Mesothelial cell of epicardium (in vitro differentiated cells): ENCODE measurements at places on chromosomes 6 and 20. TPM values are rescaled to one million over a fixed set of nuclear protein-coding genes. Genes with fewer than 3 reads are reported as not detected.
A peak's percentile ranks its signal among the peaks of the same experiment; 100 is the strongest.

DNA sequence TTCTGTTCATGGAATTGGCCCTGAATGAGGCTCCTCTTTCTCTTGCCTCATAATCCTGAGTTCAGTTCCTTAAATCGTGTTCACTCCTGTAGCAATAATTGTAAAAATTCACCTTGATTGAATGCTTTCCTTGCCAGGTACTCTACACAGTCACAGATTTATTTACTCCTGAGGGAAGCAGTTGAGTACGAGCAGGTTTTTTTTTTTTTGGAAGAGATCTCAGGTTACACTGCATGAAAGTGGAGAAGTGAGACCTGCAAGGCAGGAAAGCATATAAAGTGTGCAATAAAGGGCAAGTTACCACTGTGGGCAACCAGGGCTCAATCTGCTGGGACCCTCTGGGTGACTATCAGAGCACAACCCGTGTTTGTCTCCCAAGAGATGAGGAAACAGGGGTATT is 93.0 kb upstream of the DOK5 start:
- DNase-seq, result no peak

The MYO6 gene
- total RNA-seq, result 69.1 to 70.0 TPM (median 69.5 TPM) in 3 replicates

The STXBP5 gene
- 19.0 to 22.0 TPM (median 19.9 TPM) in 3 replicates for total RNA-seq

DNA sequence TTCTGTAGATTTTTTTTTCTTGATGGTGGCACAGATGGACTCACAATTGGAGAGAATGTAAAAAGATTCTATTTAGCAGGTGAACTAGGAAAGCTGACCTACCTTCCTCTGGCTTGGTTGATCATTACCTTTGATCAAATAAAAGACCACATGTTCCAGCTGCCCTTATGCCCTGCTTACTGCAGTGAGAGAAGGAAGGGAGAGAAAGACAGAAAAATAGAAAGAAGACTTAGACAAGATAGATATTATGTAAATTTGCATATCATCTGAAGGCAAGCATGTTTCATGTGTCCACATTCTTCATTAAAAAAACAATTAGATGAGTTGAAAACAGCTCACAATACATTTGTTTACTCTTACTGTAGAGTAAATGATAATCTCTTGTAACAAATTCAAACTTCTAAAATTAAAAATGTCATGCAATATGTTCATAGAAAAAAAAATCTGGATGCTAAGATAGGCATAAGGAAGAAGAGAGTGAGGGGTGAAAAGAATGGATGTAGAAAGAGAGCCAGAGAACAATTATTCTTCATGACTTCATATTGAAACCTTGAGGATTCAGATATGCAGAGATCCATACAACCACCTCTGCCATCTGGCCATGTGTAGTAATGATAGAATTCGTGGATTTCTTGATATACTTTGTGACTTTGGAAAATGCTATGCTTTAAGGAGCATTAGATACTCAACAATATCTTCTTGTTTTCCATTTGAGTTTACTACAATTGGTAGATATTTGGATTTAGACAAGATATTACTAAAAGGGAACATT is 71.7 kb downstream of the RFX6 start:
- no peak for DNase-seq

The HSPA1L gene
- 1.7 to 2.2 TPM (median 2.1 TPM) in 3 replicates for total RNA-seq

GRCh38 chr6:96841345-96841744 is 4.1 kb upstream of the GPR63 start:
- no peak for DNase-seq

GRCh38 chr20:31870726-31871617 is 538 bp downstream of the TTLL9 start:
- no peak for DNase-seq

- no peak for DNase-seq
Observed at GRCh38 chr20:51003753-51004152, 19.2 kb downstream of the KCNG1 start.

- DNase-seq, result no peak
Observed at GRCh38 chr6:39196673-39197091, 32.6 kb downstream of the KCNK5 start.

The MMP24 gene
- 0.99 to 1.3 TPM (median 1.1 TPM) in 3 replicates for total RNA-seq

- DNase-seq, result no peak
Observed at GRCh38 chr20:62353289-62354030, 13.7 kb downstream of the LAMA5 start.

- DNase-seq, result no peak
Observed at GRCh38 chr6:109521080-109521479, 38.1 kb upstream of the ZBTB24 start.

DNA sequence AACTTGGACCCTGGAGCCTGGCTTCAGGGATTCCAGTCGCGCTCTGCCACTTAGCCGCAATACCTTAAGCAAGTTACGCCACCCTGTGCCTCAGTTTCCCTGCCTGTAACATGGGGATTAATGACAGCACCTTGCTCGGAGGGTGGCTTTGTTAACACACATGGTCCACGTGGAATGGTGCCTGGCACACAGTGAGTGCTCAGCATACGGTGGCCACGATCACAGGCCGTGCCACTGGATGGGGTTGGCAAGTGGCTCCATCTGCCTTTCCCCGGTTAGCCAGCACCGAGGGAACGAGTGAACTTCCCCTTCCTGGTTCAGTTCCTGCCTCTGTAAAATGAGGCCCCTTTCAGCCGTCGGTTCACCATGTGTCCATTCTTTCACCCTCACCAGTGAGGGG is 17.2 kb downstream of the C6orf132 start:
- DNase-seq, result no peak

- DNase-seq, result no peak
Observed at GRCh38 chr6:158798311-158798710, 20.9 kb downstream of the EZR start.

DNA sequence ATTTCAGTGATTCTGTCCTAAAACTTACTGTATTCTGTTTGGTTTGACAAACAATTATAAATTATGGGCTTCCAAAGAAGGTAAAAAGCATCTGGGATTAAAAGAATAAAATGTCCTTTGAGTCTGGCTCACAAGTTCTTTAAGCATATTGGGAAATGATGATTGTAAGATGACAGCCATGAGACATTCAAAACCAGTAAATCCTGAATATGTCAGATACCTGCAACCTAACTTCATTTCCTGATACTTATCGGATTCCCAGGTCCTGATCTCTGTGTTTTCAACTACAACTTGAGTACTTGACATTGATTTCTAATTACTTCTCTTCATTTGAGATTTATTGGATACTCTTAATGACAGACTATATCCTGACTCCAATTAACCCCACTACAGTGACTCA is 446.6 kb downstream of the GRIK2 start:
- no peak for DNase-seq

DNA sequence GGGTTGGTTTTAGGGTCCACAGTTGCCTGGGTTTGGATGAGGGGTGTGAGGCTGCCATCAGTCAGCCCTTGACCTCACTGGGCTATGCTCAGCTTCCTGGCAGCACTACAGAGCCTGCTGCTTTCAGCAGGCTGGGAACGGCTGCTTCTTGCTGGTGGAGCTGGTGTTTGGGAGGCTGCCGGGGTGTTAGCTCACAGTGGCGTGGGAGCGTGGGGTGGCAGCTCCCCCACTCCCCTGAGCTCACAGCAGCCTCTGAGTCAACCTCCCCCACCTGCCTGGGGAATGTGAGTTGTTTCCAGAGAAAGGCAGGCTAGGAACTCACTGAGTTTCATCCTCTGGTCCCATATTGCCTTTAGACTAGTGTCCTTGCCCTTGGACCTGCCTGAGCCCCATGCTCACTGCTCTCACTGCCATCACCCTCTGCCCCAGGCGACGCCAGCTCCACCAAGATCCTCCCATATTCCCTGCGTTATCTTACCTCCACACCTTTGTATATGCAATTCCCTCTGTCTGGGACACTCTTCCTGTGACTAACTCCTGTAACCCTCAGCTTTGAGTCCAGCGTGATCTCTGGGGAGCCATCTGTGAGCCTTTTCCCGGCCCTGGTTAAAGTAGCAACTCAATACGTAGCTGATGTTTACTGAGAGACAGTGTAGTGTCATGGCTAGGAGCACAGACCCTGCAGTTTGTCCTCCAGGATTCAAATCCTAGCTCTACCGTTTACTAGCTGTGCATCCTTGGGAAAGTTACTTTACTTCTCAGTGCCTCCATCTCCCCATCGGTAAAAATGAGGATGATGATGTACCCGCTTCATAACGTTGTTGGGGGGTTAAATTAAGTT is 34.8 kb downstream of the PPP1R16B start:
- no peak for DNase-seq

The COL20A1 gene
- 0.16 to 0.25 TPM in 2 of 3 replicates, not detected in the other for total RNA-seq

The RSPH4A gene
- total RNA-seq, result 0.78 to 1.2 TPM (median 0.89 TPM) in 3 replicates

The TCP11 gene
- 0.20 to 0.24 TPM (median 0.20 TPM) in 3 replicates for total RNA-seq

The SLC16A10 gene
- total RNA-seq, result 15.0 to 18.0 TPM (median 15.1 TPM) in 3 replicates

The VWA7 gene
- total RNA-seq, result 1.5 to 1.8 TPM (median 1.6 TPM) in 3 replicates

The GPX5 gene
- total RNA-seq, result not detected in 3 replicates

The DSN1 gene
- total RNA-seq, result 12.2 to 15.1 TPM (median 13.7 TPM) in 3 replicates

The FUCA2 gene
- 48.2 to 53.6 TPM (median 52.3 TPM) in 3 replicates for total RNA-seq

The CENPW gene
- 22.9 to 23.8 TPM (median 23.3 TPM) in 3 replicates for total RNA-seq

- no peak for DNase-seq
Observed at GRCh38 chr20:58731192-58731591, 38.6 kb downstream of the NPEPL1 start.

GRCh38 chr20:63095718-63096654 is 89.2 kb upstream of the BHLHE23 start:
- peak; percentile 5 for DNase-seq

GRCh38 chr6:2194643-2195042 is 50.8 kb downstream of the GMDS start:
- DNase-seq, result no peak

GRCh38 chr6:32970413-32971241 is 2.2 kb downstream of the BRD2 start:
- DNase-seq, result peak; percentile 76

The PAX1 gene
- not detected in 3 replicates for total RNA-seq

- no peak for DNase-seq
Observed at GRCh38 chr20:63025534-63026331, 19.0 kb upstream of the BHLHE23 start.

The DSP gene
- 163 to 172 TPM (median 171 TPM) in 3 replicates for total RNA-seq

DNA sequence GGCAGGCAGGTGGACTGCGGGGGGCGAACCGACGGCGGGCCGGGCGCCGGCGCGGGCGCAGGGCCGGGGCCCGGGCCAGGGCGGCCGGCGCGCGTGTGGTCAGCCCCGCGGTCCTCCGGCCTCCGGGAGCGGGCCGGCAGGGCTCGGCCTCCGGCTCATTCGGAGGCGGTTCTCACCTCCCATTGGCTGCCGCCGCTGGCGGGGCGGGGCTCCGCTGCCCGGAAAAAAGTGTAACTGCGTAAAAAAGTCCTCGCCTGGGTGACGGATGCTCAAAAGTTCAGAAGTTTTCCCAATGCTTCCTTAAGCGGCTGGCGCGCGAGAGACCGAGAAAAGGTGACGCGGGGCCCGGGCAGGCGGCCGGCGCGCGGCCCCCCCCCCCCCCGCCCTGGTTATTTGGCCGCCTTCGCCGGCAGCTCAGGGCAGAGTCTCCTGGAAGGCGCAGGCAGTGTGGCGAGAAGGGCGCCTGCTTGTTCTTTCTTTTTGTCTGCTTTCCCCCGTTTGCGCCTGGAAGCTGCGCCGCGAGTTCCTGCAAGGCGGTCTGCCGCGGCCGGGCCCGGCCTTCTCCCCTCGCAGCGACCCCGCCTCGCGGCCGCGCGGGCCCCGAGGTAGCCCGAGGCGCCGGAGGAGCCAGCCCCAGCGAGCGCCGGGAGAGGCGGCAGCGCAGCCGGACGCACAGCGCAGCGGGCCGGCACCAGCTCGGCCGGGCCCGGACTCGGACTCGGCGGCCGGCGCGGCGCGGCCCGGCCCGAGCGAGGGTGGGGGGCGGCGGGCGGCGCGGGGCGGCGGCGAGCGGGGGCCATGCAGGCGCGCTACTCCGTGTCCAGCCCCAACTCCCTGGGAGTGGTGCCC is at the start of gene FOXC1:
TSS of gene FOXC1 (plus strand) at position 268 of the 849 bp plus-strand sequence. CDS start at position 799, 531 bp downstream.
- DNase-seq, result peak; percentile 89

- DNase-seq, result no peak
Observed at GRCh38 chr20:11041396-11041795, 367.6 kb upstream of the JAG1 start.

DNA sequence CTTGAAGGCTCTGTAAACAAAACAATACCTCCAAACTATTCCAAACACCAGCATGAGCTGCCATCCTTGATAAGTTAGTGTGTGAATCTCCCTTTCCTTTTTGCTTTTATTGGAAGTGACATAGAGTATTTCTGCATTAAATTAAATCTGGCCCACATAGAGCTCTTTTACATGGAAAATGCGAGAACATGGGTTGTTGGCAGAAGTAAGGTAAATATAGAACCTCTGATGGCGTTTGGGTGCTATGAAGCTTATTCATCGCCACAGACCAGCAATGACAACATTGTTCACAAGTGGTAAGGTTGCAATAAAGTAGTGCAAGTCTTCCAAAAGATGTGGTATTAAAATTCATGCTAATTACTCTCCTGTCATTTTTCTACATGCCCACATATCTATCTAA is 445.8 kb upstream of the JAG1 start:
- DNase-seq, result no peak

DNA sequence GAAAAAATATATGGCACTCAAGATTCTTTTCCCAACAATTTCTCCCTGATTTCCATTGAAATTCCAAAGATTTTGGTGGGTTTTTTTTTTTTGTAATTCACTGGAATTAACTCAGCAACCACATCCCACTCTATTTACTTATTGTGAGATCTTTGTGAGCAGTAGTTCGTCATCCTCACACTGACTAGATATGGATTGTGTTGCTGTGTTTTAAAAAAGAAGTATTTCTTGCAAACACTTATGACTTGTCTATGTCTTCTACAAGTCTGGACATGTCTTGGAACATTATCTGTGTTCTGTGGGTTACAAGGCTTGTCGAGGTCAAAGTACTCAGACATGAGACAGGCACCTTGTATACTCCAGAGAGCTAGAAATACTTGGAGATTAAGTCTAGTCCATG is 7.3 kb upstream of the TENT5A start:
- no peak for DNase-seq

The TP53TG5 gene
- 0.47 to 0.69 TPM in 2 of 3 replicates, not detected in the other for total RNA-seq

The LTA gene
- 0.16 to 0.18 TPM in 2 of 3 replicates, not detected in the other for total RNA-seq

The PDYN gene
- not detected in 3 replicates for total RNA-seq

DNA sequence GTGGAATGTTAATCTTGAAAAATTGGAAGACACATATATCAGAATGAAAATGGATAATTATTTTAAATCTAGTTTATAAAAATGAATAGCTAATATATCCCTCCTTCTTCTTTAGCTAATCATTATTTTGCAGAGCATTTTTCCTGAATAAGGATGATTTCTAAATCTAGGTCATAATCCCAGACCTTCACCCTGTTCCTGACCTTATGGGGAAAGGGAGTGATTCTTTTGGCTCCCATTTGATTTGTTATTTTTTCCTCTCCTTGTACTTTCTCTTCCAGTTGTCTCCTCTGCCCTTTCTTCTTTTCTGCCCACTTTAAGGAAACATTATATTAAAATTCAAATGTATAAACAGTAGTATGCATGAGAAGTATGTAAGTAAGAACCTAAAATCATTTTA is 190.1 kb downstream of the MTFR2 start:
- DNase-seq, result no peak

GRCh38 chr20:32252189-32252588 is 25.3 kb upstream of the KIF3B start:
- DNase-seq, result no peak

DNA sequence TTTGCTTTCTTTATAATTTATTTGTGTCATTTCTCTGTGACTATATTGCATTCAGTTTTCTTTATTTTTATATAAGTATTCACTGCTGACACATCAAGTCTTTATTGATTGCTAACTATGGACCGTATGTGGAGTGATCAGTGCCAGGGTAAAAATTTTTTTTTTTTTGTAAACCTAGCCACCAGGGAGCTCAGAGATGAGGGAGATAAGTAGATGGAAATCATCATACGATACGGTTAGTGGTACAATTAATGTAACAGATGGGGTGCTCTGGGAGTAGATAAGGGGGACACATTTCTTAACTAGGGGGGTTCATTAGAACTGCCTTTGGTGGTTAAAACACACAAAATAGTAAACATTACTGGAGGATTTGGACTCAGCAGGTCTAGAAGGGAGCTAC is 68.3 kb downstream of the AFDN start:
- DNase-seq, result no peak

The DTD1 gene
- total RNA-seq, result 22.2 to 25.7 TPM (median 23.7 TPM) in 3 replicates

The MYB gene
- total RNA-seq, result 1.6 to 2.4 TPM (median 2.0 TPM) in 3 replicates

- no peak for DNase-seq
Observed at GRCh38 chr6:158290040-158290439, 22.2 kb upstream of the TULP4 start.
